ENCODE measurements at places on chromosomes 11 and 22.

GRCh38 chr22:23750714-23751440 is at the start of gene ZNF70:
ZNF70 (minus strand) TSS chr22:23751112; CDS start chr22:23745140, 5,972 bp downstream.
- peak; percentile 90 for DNase-seq

- no peak for DNase-seq
Observed at GRCh38 chr22:46619240-46619829, 851 bp upstream of the GRAMD4 start.

DNA sequence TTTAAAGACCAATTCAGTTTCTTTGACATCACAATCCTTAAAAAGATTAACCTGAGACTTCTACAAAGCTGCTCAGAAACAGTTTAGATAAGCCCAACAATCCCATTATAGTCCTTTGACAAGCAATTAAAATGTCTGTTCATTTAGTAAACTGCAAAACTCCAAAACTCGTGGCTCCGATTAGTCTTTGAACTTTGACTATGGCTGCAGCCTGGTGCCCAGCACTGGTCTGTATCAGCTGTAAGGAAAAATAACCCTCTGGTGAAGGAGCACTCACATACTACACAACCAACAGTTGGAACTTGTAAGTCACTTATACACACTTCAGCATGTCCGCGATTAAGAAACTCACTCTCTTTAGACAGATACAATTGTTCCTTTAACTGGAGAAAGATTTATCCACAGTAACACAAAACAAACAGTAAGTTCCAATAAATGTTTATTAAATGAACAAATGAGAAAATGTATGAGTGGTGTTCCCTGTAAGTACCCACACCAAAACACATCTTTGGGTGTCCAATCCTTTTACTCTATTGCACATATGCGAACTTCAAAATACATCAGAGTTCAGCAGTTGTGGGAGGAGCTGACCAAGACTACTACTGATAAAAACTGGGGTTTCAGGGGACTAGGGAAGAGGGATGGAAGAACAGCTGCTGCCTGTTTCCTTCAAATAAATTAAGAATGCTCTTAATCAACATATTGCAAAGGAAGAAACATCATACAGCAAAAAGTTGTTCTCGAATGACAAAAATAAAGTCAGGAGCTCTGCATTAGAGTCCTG is 36.4 kb downstream of the PITPNB start:
- no peak for DNase-seq

DNA sequence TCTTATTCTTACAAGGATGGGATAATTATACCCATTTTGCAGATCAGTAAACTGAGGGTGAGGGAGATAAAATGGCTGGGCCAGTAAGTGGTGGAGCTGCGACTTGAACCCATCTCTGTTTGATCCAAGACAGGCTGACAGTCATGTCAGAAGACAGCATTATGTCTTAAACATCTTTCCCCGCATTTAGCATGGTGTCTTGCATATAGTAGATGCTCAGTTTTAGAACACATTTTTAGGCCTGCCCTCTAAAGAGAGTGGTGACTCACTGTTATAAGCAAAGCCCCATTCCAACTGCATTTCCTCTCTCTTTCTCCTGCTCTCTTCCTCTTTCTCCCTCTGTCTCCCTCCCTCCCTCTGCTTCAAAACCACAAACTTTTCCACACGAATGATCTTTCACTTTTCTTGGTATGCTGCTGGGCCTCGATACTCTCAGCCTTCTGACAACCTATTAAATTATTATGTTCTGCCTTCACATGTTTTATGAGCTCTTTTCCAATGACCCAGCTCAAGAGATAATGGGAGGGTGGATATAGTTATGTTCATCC is 25.2 kb downstream of the CWC15 start:
- no peak for DNase-seq

DNA sequence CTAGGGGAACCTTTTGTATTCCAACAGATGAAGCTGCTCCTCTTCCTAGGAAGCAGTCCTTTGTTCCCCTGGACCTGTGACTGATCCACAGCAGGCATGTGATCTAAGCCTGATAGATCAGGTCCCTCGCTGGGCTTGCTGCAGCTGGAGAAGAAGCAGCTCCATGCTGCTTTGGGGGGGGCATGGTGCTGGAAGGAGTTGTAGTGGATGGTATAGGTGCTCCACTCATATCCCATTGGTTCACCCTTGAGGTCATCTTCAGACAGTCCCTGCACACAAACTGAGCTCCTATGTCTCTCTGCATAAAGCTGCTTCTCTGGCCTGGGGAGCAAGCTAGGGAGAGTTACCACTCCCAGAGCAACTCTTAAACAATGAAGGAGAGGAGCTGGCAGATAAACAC is 9.5 kb upstream of the RIC3 start:
- DNase-seq: no peak

- no peak for DNase-seq
Observed at GRCh38 chr11:313304-313786, 495 bp upstream of the IFITM1 start.

- DNase-seq: no peak
Observed at GRCh38 chr22:27474711-27475547, 326.6 kb downstream of the MN1 start.

DNA sequence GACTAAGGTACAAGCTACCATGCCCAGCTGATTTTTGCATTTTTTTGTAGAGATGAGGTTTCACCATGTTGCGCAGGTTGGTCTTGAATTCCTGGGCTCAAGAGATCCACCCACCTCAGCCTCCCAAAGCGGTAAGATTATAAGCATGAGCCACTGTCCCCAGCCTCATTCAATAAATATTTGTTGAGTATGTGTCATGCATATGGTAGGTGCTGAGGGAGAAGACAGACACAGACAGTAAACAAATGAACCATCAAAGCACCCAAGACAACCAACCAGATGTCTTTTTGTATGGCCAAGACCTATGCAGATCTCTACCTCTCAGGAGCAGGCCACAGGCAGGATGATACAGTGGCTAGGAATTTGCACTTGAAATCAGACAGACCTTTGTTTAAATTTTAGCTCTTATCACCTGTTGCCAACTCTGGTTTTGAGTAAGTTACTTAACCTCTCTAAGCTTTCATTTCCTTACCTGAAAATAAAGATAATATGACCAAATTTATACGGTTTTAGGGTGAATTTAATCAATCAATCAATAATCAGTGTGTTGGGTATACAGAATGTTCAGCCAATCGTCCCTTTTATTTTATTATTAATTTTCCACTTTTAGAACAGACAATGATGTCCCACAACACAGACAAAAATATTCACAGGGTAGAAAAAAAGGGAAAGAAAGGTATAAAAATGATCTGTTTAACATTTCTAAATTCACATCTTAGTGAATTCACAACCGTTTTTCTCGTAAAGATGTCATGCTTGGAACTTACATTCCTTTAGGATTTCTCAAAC is 128.2 kb downstream of the SGSM3 start:
- no peak for DNase-seq

All from CD4-positive, alpha-beta T cell treated with Interferon alpha-2 for 1 hour (primary cell).